ENCODE measurements at places on chromosomes 3 and 15. TPM values are rescaled to one million over a fixed set of nuclear protein-coding genes. Genes with fewer than 3 reads are reported as not detected.
A peak's percentile ranks its signal among the peaks of the same experiment; 100 is the strongest.

Gene ARGFX
- not detected for total RNA-seq

Gene ANKDD1A
- 3.9 TPM for total RNA-seq

DNA sequence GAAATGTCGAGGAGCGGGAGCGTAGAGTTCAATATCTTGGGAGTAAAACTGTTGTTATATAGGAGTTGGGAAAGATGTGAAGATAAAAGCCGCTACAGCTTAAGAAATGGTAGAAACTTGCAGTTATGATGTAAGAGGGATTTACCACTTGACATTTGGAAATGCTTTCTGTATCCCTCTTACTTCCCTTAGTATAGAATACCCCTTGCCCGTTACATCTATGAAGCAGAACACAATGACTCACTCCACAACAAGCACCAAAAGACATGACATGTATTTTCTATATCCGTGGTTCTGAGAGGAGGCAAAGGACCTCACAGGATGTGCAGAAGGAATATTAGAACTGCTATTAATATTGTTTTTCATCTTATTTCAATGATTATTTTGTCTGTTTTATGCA lies 254.2 kb upstream of the NR2F2 start:
- DNase-seq = no peak

GRCh38 chr3:171528102-171528501 lies 67.9 kb upstream of the TNIK start:
- DNase-seq = no peak

GRCh38 chr3:156449710-156450574 lies 105.0 kb downstream of the SSR3 start:
- DNase-seq = peak; percentile 18

DNA sequence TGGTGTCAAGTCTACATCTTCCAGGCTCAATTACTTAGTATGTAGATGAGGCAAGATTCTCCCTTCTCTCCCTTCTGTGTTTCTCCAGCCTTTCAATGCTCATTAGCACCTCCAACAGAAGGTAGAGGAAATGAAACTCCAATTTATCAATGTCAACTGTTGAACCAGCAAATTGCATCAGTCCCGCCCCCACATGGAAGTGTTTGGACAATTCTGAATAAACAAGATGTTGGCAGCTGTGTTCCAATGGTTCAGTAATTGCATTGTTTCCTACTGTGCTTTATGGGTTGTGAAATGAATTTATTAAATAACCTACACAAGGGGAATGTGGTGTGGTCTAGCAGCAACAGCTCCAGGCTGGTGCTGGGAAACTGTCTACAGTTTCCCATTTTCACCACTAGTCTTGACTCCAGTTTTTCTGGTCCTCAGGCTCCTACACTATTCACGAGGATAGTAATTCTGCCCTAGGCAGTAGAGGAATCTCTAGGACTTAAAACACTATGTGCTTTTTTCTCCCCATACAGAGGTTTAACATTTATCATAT lies 91.9 kb downstream of the MB21D2 start:
- no peak for DNase-seq

DNA sequence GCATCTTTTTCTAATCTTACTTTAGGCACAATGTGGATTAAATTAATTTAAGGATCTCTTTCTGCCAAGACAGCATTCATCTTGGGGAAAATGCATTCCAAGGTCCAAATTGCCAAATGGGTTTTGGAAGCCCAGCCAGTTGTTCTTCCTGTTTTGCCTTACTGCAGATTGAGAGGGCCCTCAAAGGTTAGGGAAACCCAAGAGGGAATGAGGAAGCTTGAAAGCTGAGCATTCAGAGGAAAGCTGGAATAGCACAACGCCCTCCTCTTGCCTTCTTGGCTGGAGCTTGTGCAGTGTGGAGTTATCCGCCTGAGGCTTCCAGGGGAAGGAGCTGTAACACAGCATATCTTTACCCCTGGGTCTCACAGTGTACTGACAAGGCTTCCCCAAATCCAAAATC lies 18.2 kb upstream of the SACM1L start:
- no peak for DNase-seq

Data from body of pancreas (tissue), 4 donors.